Fibroblast of upper back skin (primary cell): ENCODE measurements at places on chromosomes 7 and 10.

DNA sequence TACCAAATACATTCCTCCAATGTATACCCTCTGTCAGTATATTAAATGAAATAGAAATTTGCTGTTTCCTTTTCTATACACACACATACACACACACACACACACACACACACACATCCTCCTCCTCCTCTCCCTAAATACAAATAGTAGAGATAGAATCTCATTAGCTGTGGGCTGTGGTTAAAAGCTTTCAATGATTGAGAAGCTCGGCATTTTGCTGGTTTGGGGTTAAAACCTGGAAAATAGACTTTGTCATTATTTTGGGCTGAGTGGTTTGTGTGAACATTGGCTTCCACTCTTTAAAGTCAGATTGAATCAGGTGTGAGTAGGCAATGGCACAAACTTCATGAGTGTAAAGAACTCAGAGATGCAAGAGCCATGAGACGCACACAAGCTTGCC, 596.0 kb downstream of the XPNPEP1 start:
- DNase-seq, result no peak

DNA sequence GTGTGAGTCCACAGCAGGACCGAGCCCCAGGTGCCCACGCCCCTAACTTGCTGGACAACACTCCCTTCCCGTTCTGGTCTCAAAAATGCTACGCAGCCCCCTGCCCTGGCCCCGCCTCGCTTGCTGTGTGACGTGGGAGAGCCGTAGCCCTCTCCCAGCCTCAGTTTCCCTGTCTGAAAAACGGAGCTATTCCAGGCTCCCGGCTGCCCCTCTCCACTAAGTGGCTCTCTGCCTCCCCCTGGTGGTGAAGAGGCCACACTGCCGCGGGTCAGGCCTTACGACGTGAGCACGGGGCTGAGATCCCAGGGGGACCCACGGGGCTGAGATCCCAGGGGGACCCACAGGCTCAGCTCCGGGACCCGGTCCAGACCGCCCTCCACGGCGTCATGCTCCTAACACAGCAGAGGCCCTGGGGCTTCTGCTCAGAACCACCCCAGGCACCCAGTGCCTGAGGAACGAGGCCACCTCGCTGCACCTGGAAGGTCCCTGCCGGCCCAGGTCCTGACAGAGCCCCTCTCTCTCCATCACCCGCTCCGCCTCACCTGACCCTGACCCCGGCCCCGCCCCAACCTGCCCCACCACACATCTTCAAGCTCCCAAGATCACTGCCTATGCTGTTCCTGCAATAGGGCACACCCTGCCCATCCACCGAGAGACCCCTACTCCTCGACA, 26.7 kb downstream of the MICALL2 start:
- DNase-seq, result peak; percentile 32

- peak; percentile 32 for DNase-seq
Measured at GRCh38 chr7:117219485-117219884, 103.4 kb downstream of the WNT2 start.

DNA sequence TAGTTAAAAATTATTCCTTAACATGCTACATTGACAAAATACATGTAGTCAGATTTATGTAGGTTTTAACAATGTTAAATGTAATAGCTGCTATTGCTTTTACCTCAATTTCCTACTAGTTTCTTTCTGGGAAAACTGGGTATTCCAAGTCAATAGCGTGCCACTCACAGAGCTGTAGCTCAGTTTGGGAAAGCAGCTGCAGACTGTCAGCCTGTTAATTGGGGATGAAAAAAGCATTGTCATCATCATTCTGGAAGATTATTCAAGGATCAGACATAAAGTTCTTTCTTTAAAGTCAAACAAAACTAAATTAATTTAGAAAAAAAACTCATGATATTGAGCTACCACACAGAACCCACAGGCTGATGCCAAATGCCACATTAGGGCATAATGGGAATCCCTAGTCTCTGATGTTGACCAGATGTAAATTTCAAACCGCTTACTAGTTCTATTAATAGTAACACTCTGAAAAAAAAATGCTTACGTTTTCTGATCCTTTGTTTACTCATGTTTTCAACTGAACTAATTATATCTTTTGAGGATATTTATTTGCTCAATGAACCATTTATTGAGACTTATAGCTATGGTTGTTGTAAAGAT, 19.6 kb upstream of the AGMO start:
- DNase-seq, result no peak

DNA sequence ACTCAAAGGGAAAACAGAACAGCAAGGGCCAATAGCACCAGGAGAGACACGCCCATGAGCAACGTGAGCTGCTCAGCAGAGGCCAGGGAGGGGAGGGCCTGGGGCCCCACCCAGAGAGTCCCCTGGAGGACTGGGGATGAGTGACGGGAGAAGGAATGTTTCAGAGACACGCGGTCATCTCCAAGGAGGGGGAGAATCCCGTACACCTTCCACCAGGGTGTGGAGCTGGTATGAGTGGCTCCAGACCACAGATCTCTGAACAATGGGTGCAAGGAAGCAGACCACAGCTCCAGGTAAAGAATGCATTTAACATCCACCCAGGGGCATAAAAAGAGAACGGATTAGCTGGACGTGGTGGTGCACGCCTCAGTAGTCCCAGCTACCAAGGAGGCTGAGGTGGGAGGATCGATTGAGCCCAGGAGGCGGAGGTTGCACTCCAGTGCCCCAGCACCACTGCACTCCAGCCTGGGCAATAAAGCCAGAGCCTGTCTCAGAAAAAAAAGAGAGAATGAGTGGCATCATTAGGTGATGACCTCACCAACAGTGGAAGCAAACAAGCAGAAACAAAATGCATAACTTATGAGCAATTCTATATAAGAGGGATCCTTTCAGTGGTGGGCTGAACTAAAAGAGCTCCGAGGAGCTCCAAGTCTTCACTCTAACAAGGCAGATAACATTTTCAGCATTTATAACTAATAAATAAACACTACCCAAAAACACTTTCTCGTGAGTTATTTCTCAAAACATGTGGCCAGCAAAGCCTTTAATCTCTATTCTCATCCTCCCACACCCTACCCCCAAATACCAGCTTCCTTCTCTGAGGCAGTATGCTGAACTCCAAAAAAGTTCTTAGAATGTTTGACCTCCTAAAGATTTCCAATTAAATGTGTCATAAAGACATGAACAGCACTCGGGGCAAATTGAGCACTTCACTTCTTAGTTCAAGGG, 12.5 kb downstream of the PSAP start:
- peak; percentile 11 for DNase-seq

GRCh38 chr10:8235253-8236027, 181.0 kb downstream of the GATA3 start:
- no peak for DNase-seq

GRCh38 chr10:131943021-131943814, 38.5 kb downstream of the BNIP3 start:
- no peak for DNase-seq

DNA sequence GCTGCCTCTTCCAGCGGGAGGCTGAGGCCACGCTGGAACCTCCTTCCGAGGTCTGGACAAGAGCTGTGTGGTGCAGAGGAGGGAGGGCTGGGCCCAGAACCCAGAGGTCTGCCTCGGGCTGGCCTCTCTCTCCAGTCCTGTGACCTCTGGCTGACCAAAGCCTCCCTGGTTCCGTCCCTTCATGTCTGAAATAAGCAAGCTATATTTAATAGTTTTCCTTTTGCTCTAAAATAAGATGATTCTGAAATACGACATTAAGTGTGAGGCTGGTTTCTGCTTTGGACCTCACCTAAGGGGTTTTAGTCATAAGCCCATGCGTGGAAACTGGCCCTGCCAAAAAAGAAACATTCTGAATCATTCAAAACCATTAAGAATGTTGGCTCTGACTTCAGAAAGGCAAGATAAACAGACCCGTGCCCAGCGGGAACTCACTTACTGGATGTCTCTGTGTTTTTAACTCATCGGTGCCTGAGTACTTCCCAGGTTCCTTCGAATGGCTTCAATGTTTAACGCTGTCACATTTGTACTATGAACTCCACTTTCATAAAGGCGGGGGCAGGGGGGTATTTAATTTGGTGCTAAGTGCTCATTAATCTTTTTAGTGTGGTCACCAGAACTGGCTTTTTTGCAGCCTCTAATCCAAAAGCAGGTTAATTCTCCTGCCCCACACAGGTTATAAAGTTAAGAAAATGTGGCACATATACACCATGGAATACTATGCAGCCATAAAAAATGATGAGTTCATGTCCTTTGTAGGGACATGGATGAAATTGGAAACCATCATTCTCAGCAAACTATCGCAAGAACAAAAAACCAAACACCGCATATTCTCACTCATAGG, 157.5 kb upstream of the KLF14 start:
- peak; percentile 96 for DNase-seq

- DNase-seq, result no peak
Measured at GRCh38 chr10:100972115-100972903, 3.0 kb downstream of the SEMA4G start.

DNA sequence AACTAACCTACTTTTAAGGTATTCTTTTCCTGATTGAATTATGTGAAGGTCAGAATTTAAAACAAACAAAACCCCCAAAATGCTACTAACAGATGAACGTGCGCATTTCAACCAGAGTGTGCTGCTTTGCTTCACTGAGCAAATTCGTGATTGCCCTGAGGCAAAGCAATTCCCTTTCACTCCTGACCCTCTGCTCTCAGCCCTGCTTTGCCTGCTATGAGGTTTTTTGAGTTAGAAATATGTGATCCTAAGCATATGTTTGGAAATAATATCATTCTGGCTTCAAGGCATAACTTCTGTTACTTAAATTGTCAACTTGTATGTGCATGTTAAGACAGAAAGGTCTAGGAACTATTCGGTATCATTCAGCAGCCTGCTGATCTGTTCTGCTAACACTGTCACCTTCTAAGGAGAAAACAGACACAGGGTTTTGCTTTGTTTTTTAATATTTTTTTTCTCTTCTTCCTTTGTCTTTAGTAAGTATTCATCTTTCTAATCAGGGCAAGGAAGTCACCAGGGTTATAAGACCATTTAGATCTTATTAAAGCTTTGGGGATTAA, 124.2 kb downstream of the GNAT3 start:
- no peak for DNase-seq
